ENCODE measurements at places on chromosomes 6 and 20.
A peak's percentile ranks its signal among the peaks of the same experiment; 100 is the strongest.

DNA sequence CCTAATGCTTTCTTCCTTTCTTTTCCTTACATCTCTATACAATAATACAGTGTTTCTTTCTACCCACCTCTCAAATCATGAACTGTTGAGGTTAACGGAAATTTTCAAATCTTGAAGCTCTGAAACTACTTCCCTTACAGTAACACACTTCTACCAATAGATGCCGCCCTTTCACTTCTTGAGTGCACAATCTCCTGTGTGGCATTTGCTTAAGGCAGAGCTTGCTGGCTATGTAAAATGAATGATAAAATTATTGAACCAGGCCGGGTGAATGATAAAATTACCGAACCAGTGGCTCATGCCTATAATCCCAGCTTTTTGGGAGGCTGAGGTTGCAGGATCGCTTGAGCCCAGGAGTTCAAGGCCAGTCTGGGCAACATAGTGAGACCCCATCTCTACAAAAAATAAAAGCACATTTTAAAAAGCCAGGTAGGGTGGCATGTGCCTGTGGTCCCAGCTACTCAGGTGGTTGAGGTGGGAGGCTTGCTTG is 56.8 kb downstream of the KCNS1 start:
- peak; percentile 74 for DNase-seq

DNA sequence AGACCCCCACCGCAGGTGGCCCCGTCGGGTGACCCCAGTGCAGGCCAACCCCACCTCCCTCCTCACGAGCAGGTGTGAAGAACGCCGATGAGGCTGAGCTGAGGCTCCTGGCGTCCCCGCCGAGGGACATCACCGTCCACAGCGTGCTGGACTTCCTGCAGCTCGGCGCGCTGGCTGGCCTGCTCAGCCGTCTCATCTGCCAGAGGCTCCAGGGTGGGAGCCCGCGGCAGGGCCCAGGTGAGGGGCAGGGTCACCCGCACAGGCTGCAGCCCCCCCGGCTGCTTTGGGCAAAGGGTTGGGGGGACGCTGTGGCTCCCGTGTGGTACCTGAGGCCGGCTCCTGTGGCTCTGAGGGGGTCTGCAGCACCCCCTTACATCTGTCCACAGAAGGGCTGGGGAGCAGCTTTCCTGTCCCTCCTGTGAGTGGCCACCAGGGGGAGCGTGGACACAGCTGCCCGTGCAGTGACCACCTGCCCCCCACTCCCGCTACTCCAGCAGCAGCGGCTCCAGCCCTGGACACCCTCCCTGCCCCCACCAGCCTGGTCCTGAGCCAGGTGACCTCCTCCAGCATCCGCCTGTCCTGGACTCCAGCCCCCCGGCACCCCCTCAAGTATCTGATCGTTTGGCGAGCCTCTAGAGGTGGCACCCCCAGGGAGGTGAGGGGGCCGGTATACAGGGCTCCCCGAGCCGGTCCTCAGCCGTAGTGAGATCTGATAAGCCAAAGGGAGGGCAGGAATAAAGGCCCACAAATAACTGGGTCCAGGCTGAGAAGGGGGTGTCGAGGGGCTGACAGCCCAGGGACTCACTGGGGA is 16.5 kb downstream of the COL20A1 start:
- DNase-seq = peak; percentile 19

- no peak for DNase-seq
Observed at GRCh38 chr6:88650029-88650619, 313.3 kb downstream of the RNGTT start.

- DNase-seq = no peak
Observed at GRCh38 chr20:52945862-52946522, 26.2 kb upstream of the TSHZ2 start.

DNA sequence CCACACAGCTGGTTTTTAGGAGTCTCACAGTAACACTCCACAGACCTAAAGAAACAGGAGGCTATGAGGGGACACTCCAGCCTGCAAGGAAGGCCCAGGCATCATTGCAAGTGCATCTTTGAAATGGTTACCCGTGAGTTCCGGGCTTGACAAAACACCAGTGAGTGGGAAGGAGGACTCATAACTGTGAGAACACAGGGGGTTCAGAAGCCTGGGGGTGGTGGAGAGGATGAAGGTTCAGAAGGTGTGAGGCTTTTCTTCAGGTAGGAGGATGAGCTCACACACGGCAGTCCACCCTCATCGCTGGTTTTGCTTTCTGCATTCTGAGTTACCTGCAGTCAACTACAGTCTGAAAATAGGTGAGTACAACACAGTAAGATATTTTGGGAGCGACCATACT is 39.9 kb downstream of the MAP7 start:
- DNase-seq = no peak

DNA sequence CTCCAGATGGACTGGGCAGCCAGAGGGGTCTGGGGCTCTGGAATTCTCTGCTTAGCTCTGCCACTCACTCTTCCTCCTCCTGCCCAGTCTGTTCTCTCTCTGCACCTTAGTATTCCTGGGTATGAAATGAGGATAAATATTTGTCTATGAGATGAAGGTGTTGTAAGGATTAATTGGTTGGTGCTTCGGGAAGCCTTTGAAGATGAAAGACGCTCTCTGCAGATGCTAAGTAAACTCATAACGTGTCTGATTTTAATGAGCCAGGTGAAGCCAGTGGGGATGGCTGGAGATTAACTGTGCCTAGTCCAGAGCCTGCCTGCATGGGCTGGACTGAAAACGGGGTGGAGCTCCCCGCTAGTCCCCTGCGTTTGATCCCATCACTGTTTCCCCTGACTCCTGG is 23.1 kb upstream of the TCP11 start:
- no peak for DNase-seq

DNA sequence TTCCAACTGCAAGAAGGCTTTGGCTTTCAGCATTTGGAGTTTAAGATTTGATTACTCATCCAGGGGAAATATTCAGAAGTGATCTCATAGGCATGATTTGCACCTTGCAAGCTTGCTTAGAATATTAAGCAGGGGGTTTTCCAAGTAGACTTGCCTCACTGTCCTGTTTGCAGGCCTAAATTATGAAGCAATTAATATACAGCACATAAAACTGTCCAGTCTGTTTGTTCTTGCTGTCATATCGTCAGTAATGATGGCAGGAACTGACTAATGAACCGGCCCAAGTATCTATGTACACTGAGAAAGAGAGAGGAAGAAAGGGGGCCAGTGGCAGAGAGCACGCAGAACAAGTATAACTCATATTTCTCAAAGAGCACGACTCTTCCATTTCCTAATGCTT is 212.5 kb upstream of the SUPT3H start:
- DNase-seq = peak; percentile 87

GRCh38 chr6:145241039-145241438 is 494.3 kb downstream of the EPM2A start:
- DNase-seq = no peak

DNA sequence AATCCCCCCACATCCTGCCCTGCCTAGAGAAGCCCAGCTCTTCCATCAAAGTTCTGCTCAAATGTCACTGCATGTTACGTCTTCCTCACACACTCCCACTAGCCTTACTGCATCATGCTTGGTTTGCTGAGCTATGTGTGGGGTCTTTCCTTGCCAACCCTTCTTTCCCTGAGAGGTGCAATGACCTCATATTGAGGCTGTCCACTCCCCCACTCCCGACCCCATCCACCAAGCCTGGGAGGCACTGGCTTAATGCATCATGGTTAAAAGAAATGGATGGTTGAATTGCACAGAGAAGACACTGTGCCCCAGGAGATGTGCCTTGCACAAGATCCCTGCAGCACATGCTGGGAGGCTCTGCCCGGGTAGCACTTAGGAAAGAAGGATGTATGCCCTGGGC is 7.7 kb upstream of the IRF4 start:
- DNase-seq = no peak

DNA sequence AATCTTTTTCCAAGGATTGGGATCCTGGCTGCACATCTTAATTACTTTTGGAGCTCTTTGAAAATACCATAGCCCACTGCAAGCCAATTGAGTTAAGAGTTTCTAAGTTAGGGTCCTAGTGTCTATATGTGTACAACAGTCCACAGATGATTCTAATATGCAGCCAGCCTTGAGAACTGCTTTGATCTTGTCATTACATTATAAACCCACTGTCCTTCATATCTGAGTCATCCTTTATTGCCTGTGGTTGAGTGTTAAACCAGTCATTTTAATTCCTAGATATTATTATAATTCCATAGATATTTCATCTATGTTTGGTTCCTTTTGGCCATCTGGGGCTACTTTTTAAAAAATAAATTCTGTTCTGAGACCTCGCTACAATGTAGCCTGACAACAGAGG is 24.1 kb downstream of the MCM8 start:
- DNase-seq = no peak

Measured in common myeloid progenitor, CD34-positive (primary cell).